ENCODE measurements at places on chromosomes 12 and 14.

- no peak for DNase-seq
Observed at GRCh38 chr12:49881415-49882247, 22.1 kb downstream of the FAIM2 start.

GRCh38 chr12:62221107-62221506, 39.1 kb upstream of the USP15 start:
- no peak for DNase-seq

- DNase-seq, result peak; percentile 58
Observed at GRCh38 chr14:69547701-69548348, 26.8 kb downstream of the CCDC177 start.

- no peak for DNase-seq
Observed at GRCh38 chr14:97219431-97220017, 422.3 kb downstream of the VRK1 start.

GRCh38 chr12:40618636-40619035, 73.6 kb upstream of the CNTN1 start:
- no peak for DNase-seq

GRCh38 chr14:42027271-42027670, 420.6 kb downstream of the LRFN5 start:
- DNase-seq, result no peak

DNA sequence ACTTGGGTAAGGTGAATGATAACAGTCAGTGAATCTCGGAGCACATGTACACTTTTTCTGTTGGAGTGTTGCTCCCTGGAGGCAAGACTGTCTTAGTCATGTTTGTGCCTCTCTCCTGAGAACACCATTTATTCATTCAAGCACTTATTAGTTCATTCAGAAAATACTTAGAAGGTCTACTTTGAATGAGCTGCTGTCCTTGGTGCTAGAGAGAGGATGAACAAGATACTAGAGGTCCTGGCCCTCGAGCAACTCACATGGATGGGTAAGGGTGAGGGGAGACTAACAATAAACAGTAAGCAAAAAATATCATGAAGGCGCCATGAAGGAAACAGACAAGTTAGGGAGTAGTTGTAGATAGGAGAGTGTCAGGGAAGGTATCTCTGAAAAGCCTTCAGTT, 17.1 kb upstream of the SAMD4A start:
- DNase-seq, result no peak

- no peak for DNase-seq
Observed at GRCh38 chr14:33524244-33524643, 426.6 kb downstream of the EGLN3 start.

DNA sequence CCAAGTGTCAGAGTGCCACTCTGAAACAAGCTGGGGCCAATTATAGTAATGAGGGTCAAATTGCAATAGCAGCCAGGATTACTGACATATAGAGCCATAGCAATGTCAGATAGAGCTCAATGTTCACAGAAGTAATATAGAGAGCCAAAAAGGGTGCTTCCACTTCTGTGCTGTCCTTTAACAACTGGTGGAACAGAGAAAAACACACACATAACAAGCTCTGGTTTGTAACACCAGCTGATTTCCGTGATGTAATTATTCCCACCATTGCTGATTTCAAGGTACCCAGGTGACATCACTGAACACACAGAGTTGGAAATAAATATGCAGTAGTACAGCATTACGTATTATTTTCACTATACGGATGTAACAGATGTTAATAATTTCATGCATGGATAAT, 3.0 kb upstream of the CLEC2B start:
- peak; percentile 37 for DNase-seq

DNA sequence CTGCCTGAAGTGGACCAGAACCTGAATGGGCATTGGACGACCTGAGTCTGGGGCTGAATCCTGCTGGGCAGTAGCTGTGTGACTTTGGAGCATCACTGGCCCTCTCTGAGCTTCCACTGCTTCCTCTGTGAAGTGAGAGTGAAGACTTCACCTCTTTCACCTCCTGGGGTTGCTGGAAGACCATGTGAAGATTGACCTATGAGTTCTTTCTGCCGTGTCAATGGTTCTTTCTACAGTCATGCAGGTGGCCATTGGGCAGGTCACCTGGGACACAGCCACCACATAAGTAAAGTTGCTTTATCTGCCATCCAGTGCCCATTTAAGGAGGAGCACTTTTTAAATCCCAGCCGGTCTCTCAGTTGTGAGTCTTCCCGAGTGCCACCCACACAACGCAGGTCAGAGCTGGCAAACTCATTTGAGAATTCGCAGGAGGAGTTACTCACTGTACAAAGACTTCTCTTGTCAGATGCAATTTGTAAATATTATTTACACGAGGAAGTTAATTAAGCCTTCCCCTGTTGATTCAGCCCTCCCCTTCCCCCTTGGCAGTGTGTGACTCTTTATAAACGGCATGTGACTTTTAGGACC, 74.8 kb upstream of the TCL1B start:
- peak; percentile 11 for DNase-seq

Measured in GM20000 (cell line).